Left lung (tissue), 14 donors: ENCODE measurements at places on chromosomes 2 and 18. TPM values are rescaled to one million over a fixed set of nuclear protein-coding genes. Genes with fewer than 3 reads are reported as not detected.

DNA sequence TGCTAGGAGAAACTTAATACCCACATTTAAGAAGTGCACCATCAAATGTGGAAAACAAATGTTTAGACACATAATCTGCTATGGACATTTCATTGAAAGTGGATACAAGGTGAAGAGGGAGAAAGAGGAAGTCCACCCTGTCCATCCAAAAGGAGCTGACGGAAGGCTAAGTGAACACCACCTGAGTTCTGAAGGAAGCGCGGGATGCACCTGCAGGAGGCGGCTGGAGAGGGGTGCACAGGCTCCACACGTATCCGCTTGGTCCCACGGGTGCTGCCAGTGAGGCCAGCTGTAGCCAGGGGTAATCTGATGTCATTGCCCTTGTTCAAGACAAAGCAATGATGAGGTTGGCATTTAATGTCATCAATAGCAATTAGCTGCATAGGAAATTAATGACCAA is 75.9 kb upstream of the TMEM18 start:
- no peak overlapping the region for H3K4me3 ChIP-seq
- no peak overlapping the region for H3K27ac ChIP-seq
- H3K4me1 ChIP-seq = no peaks in the 10 kb centered on the region
- no peaks in the 10 kb centered on the region for H3K27me3 ChIP-seq
- no peaks in the 10 kb centered on the region for H3K36me3 ChIP-seq
- no peak for DNase-seq

GRCh38 chr2:151238527-151239487 is 22.9 kb downstream of the RBM43 start:
- H3K4me3 ChIP-seq = no peak overlapping the region
- no peaks in the 10 kb centered on the region for H3K27me3 ChIP-seq
- no peaks in the 10 kb centered on the region for H3K4me1 ChIP-seq
- no peak overlapping the region for H3K27ac ChIP-seq
- H3K36me3 ChIP-seq = no peaks in the 10 kb centered on the region
- DNase-seq = peak; percentile 84

DNA sequence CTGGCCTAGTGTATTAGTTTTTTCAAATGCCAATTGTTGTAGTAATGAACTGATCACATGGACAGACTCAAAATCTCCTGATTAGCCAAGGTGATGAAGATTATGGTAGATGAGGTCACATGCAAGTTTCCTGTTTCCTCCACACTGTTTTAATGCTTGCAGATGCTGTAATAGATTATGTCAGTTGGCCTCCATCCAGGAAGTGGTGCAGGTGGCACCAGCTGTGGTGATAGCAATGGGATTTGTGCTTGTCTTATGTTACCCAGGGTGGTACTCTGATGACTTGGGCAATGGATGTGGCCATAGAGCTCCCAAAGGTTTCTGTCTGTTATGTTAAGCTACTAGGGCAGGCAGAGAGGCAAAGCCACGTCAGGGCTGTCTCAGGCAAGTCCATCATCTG is 332.9 kb upstream of the DDX18 start:
- no peak overlapping the region for H3K27ac ChIP-seq
- H3K4me1 ChIP-seq = no peaks in the 10 kb centered on the region
- no peak for DNase-seq
- H3K4me3 ChIP-seq = no peak overlapping the region

GRCh38 chr2:238653431-238654109 is 194.3 kb upstream of the TWIST2 start:
- no peak overlapping the region for H3K27ac ChIP-seq
- no peaks in the 10 kb centered on the region for H3K36me3 ChIP-seq
- no peaks in the 10 kb centered on the region for H3K4me1 ChIP-seq
- DNase-seq = no peak
- H3K4me3 ChIP-seq = no peak overlapping the region

GRCh38 chr2:121803503-121803902 is 48.1 kb downstream of the TSN start:
- no peaks in the 10 kb centered on the region for H3K27me3 ChIP-seq
- H3K36me3 ChIP-seq = no peaks in the 10 kb centered on the region
- H3K27ac ChIP-seq = no peak overlapping the region
- no peak overlapping the region for H3K4me3 ChIP-seq
- no peak for DNase-seq

DNA sequence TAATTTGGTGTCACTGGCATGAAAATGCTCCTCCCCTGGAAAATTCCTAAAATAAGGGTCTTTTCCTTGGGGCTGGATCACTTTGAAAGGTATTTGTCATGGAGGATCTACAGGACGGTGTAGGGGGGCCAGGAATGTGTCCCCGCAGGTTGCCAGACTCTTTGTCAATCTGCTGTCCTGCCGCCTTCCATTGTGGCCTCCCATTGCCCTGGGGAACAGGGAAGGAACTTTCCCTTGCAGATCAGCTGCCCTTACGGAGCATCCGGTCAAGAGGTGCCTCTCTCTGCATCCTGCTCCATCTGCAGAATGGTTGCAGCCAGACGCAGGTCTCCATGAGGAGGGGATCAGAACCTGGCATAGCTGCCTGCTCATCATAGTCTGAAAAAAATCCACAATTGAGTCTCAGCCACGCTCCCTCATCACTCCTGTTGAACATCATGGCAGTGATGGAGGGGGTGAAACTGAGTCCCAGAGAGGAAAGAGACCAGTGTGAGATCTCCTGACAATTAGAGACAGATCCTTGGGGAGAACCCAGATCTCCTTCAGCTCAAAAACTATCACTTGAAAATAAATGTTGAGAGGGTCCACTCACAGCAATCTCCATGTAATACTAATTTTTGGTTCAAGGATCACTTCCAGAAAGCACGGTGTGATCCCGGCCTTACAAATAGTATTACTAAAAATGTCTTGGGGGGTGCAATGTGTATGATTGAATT is 244.8 kb downstream of the MYCN start:
- H3K4me3 ChIP-seq = no peak overlapping the region
- H3K27ac ChIP-seq = no peak overlapping the region
- H3K4me1 ChIP-seq = no peaks in the 10 kb centered on the region
- no peak for DNase-seq
- no peaks in the 10 kb centered on the region for H3K27me3 ChIP-seq

DNA sequence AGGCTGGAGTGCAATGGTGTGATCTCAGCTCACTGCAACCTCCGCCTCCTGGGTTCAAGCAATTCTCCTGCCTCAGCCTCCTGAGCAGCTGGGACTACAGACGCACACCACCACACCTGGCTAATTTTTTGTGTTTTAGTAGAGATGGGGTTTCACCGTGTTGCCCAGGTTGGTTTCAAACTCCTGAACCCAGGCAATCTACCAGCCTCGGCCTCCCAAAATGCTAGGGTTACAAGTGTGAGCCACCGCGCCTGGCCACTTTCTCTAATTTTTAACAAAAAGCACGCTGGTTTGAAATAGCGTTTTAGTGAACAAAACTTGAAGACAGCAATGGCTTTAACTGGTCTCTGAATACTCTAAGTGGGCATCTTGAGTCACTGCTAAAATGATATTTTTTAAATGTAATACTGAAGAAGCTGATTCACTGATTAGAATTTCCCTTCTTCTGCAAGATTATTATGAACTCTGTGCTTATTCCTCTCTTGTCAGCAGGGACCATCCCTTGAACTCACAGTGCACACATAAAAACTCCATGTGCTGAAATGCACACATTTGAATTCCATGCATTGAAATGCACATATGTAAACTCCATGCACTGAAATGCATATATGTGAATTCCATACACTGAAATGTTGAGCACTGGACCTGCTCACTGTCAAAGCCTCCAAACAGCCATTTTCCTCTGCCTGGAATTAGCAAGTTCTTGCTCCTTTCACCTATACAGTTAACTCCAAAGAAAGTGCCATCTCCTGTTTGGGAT is 1411.5 kb upstream of the ACVR2A start:
- no peaks in the 10 kb centered on the region for H3K36me3 ChIP-seq
- H3K27ac ChIP-seq = no peak overlapping the region
- DNase-seq = no peak
- H3K27me3 ChIP-seq = no peaks in the 10 kb centered on the region
- no peaks in the 10 kb centered on the region for H3K4me1 ChIP-seq

DNA sequence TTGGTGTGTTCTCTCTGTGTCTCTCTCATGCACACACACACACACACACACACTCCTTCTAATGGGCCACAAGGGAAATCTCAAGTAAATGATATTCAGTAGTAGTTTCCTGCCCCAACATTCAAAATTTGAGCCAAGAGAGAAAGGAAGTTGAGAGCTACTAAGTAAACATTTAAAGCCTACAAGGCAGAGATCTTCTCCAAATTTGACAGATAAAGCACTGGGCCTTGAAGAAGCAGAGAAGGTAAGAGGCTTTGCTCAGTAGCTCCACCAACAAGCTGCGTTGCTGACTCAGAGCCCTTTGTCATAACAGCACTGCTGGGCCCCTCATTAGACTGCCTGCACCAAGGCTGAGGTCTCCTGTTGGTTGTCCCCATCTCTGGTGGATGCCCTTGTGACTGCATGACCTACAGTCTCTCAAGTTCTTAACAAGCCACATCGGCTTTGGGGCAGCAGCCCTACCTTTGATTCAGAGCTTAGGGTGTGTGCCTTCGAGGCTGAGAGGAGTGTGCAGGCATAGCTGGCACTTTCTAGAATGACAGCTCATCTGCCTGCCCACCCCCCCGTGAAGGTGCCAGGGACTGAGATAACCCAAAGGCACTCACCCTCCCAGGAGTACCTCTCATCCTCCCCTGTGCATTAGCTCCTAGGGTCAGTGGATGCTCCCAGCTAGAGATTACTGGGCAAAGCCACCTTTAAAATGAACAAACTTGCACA is 32.3 kb upstream of the NEB start:
- DNase-seq = no peak
- H3K4me3 ChIP-seq = no peak overlapping the region
- H3K27ac ChIP-seq = no peak overlapping the region
- peaks cover 3% of the 10 kb centered on the region for H3K36me3 ChIP-seq
- no peaks in the 10 kb centered on the region for H3K27me3 ChIP-seq

DNA sequence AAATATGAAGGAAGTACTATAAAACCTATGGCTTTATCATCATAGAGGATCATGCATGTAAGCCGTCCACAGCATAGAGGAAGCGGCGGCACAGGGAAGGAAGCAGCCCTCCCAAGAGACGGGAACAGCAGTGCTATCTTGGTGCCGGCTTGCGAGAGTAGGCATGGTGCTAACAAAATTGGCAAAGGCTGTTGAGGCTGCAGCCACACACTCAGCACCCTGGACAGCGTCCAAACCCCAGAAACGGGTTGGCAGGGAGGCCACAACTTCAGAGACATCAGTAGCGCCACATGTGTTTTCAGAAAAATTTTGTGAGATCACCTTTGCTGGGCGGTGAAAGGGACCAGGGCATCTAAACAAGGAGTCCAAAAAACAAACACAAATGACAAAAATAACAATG is 37.7 kb downstream of the NETO1 start:
- H3K27me3 ChIP-seq = no peaks in the 10 kb centered on the region
- no peak overlapping the region for H3K4me3 ChIP-seq
- H3K27ac ChIP-seq = no peak overlapping the region
- no peak for DNase-seq
- H3K4me1 ChIP-seq = no peaks in the 10 kb centered on the region

GRCh38 chr2:157793053-157793612 is 83.0 kb downstream of the ACVR1 start:
- H3K4me3 ChIP-seq = no peak overlapping the region
- no peak for DNase-seq
- H3K4me1 ChIP-seq = peaks cover 14% of the 10 kb centered on the region
- no peak overlapping the region for H3K27ac ChIP-seq

- H3K27me3 ChIP-seq = no peaks in the 10 kb centered on the region
- no peak overlapping the region for H3K4me3 ChIP-seq
- no peaks in the 10 kb centered on the region for H3K4me1 ChIP-seq
- no peak overlapping the region for H3K27ac ChIP-seq
- H3K36me3 ChIP-seq = no peaks in the 10 kb centered on the region
These were observed 626.7 kb upstream of the SALL3 start for GRCh38 chr18:78352910-78353309.

GRCh38 chr2:199449455-199449854 is 8.3 kb downstream of the SATB2 start:
- DNase-seq = no peak
- H3K27me3 ChIP-seq = peaks cover 49% of the 10 kb centered on the region
- no peaks in the 10 kb centered on the region for H3K4me1 ChIP-seq
- no peaks in the 10 kb centered on the region for H3K36me3 ChIP-seq

- H3K36me3 ChIP-seq = no peaks in the 10 kb centered on the region
- H3K4me3 ChIP-seq = no peak overlapping the region
- no peaks in the 10 kb centered on the region for H3K4me1 ChIP-seq
- no peak for DNase-seq
- H3K27ac ChIP-seq = no peak overlapping the region
- H3K27me3 ChIP-seq = no peaks in the 10 kb centered on the region
These were observed 29.0 kb downstream of the TRABD2A start for GRCh38 chr2:84851876-84852275.

- H3K4me3 ChIP-seq = no peak overlapping the region
- DNase-seq = no peak
- no peaks in the 10 kb centered on the region for H3K4me1 ChIP-seq
- H3K36me3 ChIP-seq = no peaks in the 10 kb centered on the region
- no peaks in the 10 kb centered on the region for H3K27me3 ChIP-seq
- H3K27ac ChIP-seq = peak overlapping the region; percentile 68
These were observed 46.4 kb upstream of the ACAA2 start for GRCh38 chr18:49859725-49860124.

GRCh38 chr18:49135877-49136276 is 185.1 kb upstream of the SMAD7 start:
- no peak overlapping the region for H3K27ac ChIP-seq
- no peaks in the 10 kb centered on the region for H3K4me1 ChIP-seq
- DNase-seq = no peak
- H3K36me3 ChIP-seq = no peaks in the 10 kb centered on the region
- H3K27me3 ChIP-seq = no peaks in the 10 kb centered on the region

GRCh38 chr2:239441261-239442078 is 40.6 kb upstream of the HDAC4 start:
- H3K4me3 ChIP-seq = no peak overlapping the region
- peaks cover 68% of the 10 kb centered on the region for H3K4me1 ChIP-seq
- H3K27ac ChIP-seq = no peak overlapping the region

- H3K27ac ChIP-seq = peak overlapping the region; percentile 88
- peaks cover 18% of the 10 kb centered on the region for H3K36me3 ChIP-seq
These were observed 2.8 kb upstream of the LBX2 start for GRCh38 chr2:74502147-74502719.

Gene EMX1
- not detected for total RNA-seq

Gene DPP4
- 28.0 TPM for total RNA-seq

Gene CCDC178
- total RNA-seq = 0.73 TPM

Gene SLC5A7
- 0.23 TPM for total RNA-seq

Gene CASP8
- total RNA-seq = 40.4 TPM

Gene ASB18
- not detected for total RNA-seq

Gene PRKAG3
- total RNA-seq = not detected

Gene FN1
- total RNA-seq = 1,862 TPM
